ENCODE measurements at places on chromosomes 5 and 9.

DNA sequence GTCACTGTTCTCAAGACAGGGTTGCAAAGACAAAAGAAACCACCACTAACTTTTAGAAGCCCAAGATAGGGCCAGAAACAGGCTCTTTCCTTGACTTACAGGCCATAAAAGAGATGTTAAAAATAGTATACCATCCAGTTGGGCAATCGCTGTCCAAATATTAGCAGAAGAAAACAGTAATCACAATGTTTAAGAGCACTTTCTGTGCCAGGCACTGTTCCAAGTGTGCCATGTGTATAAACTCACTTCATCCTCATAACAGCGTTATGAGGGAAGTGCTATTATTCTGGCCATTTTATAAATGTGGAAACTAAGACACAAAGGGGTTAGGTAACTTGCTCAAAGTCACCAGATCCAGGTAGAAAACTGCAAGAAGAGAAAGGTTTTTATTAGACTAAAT is 111.7 kb downstream of the KCNN2 start:
- H3K36me3 ChIP-seq, result no peaks in the 10 kb centered on the region
- H3K4me3 ChIP-seq, result no peak overlapping the region
- H3K4me1 ChIP-seq, result no peaks in the 10 kb centered on the region
- H3K27ac ChIP-seq, result no peak overlapping the region

GRCh38 chr5:176590035-176590717 is 19.8 kb downstream of the GPRIN1 start:
- H3K27ac ChIP-seq, result no peak overlapping the region
- H3K4me1 ChIP-seq, result peaks cover 2% of the 10 kb centered on the region
- H3K27me3 ChIP-seq, result peaks cover 18% of the 10 kb centered on the region
- no peak overlapping the region for H3K4me3 ChIP-seq
- H3K36me3 ChIP-seq, result peaks cover 4% of the 10 kb centered on the region

- H3K27ac ChIP-seq, result no peak overlapping the region
- no peaks in the 10 kb centered on the region for H3K27me3 ChIP-seq
- no peak overlapping the region for H3K4me3 ChIP-seq
- no peaks in the 10 kb centered on the region for H3K36me3 ChIP-seq
- no peaks in the 10 kb centered on the region for H3K4me1 ChIP-seq
Measured at GRCh38 chr5:51275428-51275827, 107.8 kb upstream of the ISL1 start.

DNA sequence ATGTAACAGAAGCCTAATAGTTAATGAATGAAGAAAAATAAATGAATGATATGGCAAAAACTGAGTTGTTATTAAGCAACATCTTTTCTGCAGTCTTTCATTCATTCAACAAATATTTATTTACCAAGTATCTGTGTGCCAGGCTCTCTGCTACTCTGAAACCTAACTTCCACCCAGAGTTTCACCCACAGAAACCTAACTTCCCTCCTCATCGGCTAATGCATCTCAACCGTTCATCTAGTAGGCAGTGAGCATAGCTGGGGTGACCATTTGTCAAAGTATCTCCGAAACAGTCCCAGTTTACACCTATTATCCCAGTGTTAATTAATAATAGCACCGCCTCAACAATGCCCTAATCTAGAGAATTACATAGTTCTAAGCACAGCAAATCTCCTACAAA is 1.5 kb downstream of the TTC39B start:
- peak overlapping the region; percentile 97 for H3K4me3 ChIP-seq
- H3K36me3 ChIP-seq, result peaks cover 25% of the 10 kb centered on the region
- H3K4me1 ChIP-seq, result peaks cover 57% of the 10 kb centered on the region
- peak overlapping the region; percentile 89 for H3K27ac ChIP-seq

GRCh38 chr9:22452415-22453010 is 5.9 kb downstream of the DMRTA1 start:
- peaks cover 18% of the 10 kb centered on the region for H3K27me3 ChIP-seq
- H3K36me3 ChIP-seq, result no peaks in the 10 kb centered on the region
- H3K27ac ChIP-seq, result no peak overlapping the region
- no peaks in the 10 kb centered on the region for H3K4me1 ChIP-seq
- no peak overlapping the region for H3K4me3 ChIP-seq
- DNase-seq, result peak; percentile 61

GRCh38 chr5:74888117-74888516 is 21.9 kb upstream of the FAM169A start:
- H3K4me3 ChIP-seq, result no peak overlapping the region
- no peaks in the 10 kb centered on the region for H3K36me3 ChIP-seq
- H3K4me1 ChIP-seq, result no peaks in the 10 kb centered on the region
- no peak overlapping the region for H3K27ac ChIP-seq
- peaks cover 15% of the 10 kb centered on the region for H3K27me3 ChIP-seq

DNA sequence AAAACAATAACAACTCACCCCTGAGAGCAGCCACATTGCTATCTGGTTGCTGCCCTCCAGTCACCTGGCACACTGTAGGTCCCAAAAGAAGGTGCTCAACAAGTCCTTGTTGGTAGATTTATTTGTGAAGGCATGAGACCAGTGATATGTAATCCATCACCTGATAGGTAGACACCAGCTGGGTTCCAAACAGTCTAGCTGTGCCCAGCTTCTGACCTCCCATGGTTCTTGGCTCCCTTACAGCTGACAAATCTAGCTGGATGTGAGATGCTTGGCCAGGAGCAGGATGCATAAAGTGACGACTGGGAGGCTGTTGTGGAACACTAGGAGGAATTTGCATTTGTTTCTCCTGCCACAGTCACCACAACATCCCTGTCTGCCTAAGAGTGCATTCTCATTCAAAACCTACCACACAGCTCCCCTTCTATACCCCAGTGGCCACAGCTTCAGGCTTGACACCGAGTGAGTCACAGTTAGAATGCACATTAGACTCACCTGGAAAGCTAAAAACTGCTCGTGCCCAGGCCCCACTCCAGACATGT is 7.8 kb upstream of the VLDLR start:
- H3K4me1 ChIP-seq, result no peaks in the 10 kb centered on the region
- no peak overlapping the region for H3K4me3 ChIP-seq
- H3K36me3 ChIP-seq, result no peaks in the 10 kb centered on the region
- no peak overlapping the region for H3K27ac ChIP-seq

DNA sequence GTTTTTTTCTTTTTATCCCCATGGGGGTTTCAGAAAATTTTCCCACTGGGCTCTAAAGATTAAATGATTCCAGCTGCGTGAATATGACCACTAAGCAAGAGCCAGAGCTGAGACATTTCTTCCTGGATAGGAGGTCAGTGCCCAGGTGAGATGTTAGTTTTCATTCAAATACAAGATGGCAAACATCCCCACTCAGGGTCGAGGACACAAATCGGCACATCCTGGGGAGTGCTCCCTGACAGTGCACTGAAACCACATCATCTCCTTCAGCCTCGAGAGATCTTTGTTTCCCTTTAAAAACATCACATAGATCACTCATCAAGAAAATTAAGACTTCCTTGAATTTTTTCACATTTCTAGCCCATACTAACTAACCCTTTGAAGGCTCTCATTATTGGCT is 273.2 kb upstream of the PANK3 start:
- no peak for DNase-seq
- no peaks in the 10 kb centered on the region for H3K36me3 ChIP-seq
- H3K27me3 ChIP-seq, result peaks cover 20% of the 10 kb centered on the region
- H3K27ac ChIP-seq, result peak overlapping the region; percentile 56
- peaks cover 15% of the 10 kb centered on the region for H3K4me1 ChIP-seq

- H3K4me3 ChIP-seq, result no peak overlapping the region
- peaks cover 2% of the 10 kb centered on the region for H3K36me3 ChIP-seq
- H3K27me3 ChIP-seq, result peaks cover 31% of the 10 kb centered on the region
- DNase-seq, result no peak
- H3K27ac ChIP-seq, result peak overlapping the region; percentile 59
Measured at GRCh38 chr5:176660530-176660859, 13.2 kb downstream of the TSPAN17 start.

- no peaks in the 10 kb centered on the region for H3K4me1 ChIP-seq
- H3K4me3 ChIP-seq, result no peak overlapping the region
- no peaks in the 10 kb centered on the region for H3K36me3 ChIP-seq
Measured at GRCh38 chr5:44927115-44927733, 118.5 kb downstream of the MRPS30 start.

GRCh38 chr5:178202541-178202940 is 1.8 kb upstream of the HNRNPAB start:
- peaks cover 7% of the 10 kb centered on the region for H3K27me3 ChIP-seq
- H3K4me3 ChIP-seq, result peak overlapping the region; percentile 42
- no peak overlapping the region for H3K27ac ChIP-seq
- peak; percentile 4 for DNase-seq
- peaks cover 25% of the 10 kb centered on the region for H3K36me3 ChIP-seq

DNA sequence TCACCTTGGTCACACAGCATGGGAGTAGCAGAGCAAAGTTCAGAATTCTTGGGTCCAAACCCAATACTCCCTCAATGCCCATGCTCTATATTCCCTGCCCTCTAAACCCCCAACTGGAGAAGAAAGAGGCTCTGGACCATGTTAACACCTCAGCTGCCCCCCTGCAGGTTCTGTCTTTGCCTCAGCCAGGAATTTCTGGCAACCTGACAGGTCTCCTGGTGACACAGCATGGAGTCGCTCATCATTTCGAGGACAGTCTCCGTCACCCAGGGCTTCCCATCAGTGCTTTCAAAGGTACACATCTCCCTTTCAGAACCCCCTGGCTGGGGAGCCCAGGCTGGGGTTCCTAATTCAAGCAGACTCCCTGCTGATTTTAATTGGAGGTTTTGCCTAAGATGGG is 189.5 kb downstream of the BRINP1 start:
- H3K4me1 ChIP-seq, result no peaks in the 10 kb centered on the region
- H3K4me3 ChIP-seq, result no peak overlapping the region
- H3K36me3 ChIP-seq, result no peaks in the 10 kb centered on the region
- H3K27me3 ChIP-seq, result no peaks in the 10 kb centered on the region
- H3K27ac ChIP-seq, result no peak overlapping the region

GRCh38 chr9:38003946-38004808 is 64.8 kb downstream of the SHB start:
- H3K4me1 ChIP-seq, result peaks cover 22% of the 10 kb centered on the region
- no peak overlapping the region for H3K4me3 ChIP-seq
- no peak for DNase-seq
- peaks cover 10% of the 10 kb centered on the region for H3K27me3 ChIP-seq

GRCh38 chr9:121648172-121648571 is 3.3 kb upstream of the DAB2IP start:
- no peak for DNase-seq
- no peaks in the 10 kb centered on the region for H3K36me3 ChIP-seq
- H3K27me3 ChIP-seq, result peaks cover 69% of the 10 kb centered on the region
- peaks cover 5% of the 10 kb centered on the region for H3K4me1 ChIP-seq

DNA sequence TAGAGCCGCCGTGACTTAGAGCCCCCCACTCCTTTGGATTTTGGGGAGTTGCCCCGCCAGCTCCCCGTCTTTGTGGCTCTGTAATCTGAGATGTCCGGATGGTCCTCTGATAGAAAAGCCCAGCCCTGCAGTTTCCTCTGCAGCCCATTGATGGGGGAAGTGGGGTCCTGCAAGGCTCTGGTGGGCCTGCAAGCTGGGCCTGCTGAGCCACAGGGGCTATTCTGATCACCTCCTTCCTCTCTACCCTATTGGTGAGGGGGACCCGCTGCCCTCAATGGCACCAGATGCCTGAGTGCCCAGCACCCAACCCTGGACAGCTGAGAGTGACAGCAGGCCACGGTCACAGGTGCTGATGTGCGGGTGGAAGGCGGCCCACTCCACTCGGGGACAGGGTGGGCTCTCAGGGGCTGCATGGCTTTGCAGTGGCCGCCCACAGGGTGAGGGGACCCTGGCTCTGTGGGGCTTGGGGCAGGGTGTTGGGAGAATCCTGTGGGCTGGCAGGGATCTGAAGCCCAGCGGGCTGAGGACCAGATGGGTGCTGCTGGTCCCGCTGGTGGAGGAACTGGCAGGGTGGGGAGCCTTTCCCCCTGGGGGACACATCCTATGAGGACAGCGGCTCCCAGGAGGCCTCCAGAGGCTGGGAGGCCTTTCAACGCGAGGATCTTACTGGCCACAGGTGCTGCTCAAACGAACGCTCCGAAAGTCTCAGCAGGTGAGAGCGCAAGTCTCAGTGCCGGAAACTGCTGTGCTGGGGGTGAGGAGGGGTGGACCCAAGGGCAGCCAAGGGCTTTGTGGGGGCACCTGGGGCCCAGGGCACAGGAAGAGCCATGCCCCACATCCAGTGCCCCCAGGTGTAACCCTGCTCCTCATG is 30.0 kb upstream of the LPCAT1 start:
- H3K27me3 ChIP-seq, result peaks cover 8% of the 10 kb centered on the region
- no peaks in the 10 kb centered on the region for H3K36me3 ChIP-seq
- H3K27ac ChIP-seq, result no peak overlapping the region
- no peak for DNase-seq

GRCh38 chr5:90379652-90380051 is 29.9 kb downstream of the CETN3 start:
- no peak overlapping the region for H3K4me3 ChIP-seq
- H3K4me1 ChIP-seq, result no peaks in the 10 kb centered on the region
- H3K36me3 ChIP-seq, result no peaks in the 10 kb centered on the region
- peaks cover 10% of the 10 kb centered on the region for H3K27me3 ChIP-seq
- H3K27ac ChIP-seq, result no peak overlapping the region

DNA sequence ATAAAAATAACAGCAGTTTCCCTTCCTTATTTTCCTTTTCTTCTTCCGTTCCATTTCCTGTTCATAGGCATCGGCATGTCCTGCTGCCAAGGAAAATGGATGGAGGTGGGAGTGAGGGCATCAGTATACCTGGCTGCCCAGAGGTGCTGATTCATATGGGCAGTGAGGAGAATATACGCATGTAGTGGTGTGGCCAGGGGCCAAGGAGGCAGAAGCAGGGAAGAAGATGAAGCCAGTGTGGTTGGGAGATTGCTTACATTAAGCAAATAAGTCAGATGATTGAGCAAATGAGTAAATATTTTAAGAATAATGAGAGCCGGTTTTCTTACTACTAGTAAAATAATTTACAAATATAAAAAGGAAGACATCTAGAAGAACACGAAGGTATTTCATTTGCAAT is 344.9 kb upstream of the PAPPA start:
- no peak for DNase-seq
- H3K4me3 ChIP-seq, result no peak overlapping the region
- no peaks in the 10 kb centered on the region for H3K4me1 ChIP-seq
- no peaks in the 10 kb centered on the region for H3K27me3 ChIP-seq
- H3K36me3 ChIP-seq, result no peaks in the 10 kb centered on the region
- H3K27ac ChIP-seq, result no peak overlapping the region

DNA sequence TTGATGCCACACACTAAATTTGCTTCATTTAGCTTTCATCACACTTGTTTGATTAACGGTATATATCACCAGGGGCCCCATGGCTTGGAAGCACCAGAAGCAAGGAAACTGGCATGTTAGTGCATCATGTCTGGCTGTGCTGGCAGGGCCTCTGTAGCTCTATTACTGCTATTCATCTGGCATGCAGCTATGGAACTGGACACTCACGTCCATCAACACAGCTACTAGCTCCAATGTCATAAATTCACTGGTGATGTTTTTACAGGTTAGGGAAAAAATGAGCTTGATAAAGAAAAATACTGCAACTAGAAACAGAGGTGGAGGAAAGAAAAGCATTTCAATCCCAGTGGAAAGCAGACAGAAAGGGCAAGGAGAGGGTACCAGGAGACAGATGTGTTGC is 343.2 kb downstream of the DEPDC1B start:
- no peak overlapping the region for H3K4me3 ChIP-seq
- no peak for DNase-seq
- no peak overlapping the region for H3K27ac ChIP-seq
- no peaks in the 10 kb centered on the region for H3K4me1 ChIP-seq
- H3K36me3 ChIP-seq, result no peaks in the 10 kb centered on the region

DNA sequence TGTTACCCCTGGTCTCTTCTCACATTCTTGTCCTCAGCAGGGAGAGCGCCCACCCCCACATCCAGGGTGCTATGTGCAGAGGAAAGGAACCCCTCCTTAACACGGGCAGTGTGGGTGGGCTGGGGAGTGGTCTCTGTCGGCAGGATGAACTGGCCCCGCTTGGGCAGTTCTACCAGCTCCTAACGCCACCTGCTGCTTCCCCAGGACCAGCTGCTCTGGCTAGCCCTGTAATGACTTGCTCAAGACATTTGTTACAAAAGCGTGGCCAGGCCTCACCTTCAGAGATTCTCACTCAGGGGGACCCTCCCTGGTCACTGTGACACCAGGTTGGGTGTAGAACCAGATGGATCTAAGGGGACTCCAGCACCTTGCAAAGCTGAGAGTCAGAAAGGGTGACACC is 82.4 kb downstream of the HMCN2 start:
- no peaks in the 10 kb centered on the region for H3K36me3 ChIP-seq
- no peaks in the 10 kb centered on the region for H3K27me3 ChIP-seq
- H3K27ac ChIP-seq, result no peak overlapping the region
- no peak overlapping the region for H3K4me3 ChIP-seq

All from activated naive CD4-positive, alpha-beta T cell treated with anti-CD3 and anti-CD28 coated beads, Interleukin-2, amount 10 ng/mL, durations not matched to agents 7 days and 5 days (primary cell).